NCI-H2081 (cell line): ENCODE measurements at places on chromosomes 12 and 14.

DNA sequence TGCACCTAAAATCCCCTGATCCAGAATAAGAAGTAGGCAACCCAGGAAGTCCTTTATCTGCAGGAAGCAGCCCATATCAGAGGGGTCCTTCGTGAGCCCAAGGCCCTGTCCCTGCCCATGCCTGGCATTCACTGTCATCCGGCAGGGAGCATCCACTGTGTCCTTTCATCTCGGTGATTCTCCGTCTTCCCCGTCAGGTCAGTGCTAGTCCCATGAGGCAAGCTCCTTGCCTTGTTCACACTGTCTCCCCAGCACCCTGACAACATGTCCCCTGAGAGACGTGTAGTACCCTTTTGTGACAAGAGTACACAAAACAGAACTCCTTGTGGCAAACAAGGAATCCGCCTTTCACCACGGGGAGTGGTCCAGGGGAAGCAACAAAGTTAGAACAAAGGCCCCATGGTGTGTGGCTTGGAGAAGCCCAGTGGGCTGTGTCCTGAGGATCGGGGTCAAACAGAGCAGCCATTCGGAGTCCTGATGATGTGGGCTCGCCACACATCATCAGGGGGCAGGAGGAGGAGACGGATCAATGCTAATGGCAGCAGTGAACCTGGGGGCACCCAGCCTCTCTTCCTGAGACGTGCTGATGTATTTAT lies 112.1 kb downstream of the DICER1 start:
- DNase-seq: no peak

DNA sequence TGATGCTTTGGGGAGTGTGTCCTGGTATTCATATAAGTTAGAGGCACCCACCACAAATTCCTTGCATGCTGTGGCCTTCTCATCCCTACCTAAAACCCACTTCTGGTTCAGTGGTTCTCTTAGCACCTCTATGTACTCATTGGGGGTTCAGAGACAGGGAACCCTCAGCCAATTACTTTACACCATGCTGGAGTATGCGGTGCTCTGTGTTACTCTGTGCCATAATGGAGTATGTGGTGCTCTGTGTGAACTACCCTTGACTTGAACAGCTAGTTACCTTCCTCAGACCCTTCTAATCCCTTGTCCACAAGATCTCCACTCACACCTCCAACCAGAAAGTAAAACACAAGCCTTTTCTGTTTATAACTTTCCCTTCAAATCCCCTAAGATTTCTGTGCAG lies 172.5 kb upstream of the E2F7 start:
- no peak for DNase-seq

DNA sequence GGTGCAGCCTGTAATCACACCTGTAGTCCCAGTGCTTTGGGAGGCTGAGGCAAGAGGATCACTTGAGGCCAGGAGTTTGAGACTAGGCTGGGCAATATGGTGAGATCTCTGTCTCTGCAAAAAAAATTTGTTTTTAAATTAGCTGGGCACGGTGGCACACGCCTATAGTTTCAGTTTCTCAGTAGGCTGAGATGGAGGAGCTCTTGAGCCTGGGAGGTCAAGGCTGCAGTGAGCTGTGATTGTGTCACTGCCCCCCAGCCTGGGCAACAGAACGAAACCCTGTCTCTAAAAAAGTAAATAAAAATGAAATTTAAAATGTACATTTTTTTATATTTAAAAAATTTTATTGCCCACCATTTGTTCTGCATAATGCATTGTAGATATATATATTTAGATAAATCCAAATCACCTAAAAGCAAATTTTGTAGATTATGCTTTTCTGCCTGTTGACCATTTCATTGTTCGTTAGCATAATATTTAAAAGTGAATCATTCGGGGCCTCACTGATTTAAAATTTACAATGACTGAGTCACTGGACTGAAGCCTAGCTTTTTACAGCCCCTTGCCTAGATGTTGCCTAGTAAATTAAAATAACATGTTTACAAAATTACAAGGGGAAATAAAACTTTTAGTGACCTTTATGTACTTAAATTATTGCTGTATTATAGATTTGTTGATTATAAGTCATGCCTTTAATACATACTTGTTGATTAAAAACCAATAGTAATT lies 87.9 kb downstream of the USP15 start:
- DNase-seq: no peak

GRCh38 chr12:6172086-6172485 lies 28.1 kb upstream of the CD9 start:
- DNase-seq: no peak

DNA sequence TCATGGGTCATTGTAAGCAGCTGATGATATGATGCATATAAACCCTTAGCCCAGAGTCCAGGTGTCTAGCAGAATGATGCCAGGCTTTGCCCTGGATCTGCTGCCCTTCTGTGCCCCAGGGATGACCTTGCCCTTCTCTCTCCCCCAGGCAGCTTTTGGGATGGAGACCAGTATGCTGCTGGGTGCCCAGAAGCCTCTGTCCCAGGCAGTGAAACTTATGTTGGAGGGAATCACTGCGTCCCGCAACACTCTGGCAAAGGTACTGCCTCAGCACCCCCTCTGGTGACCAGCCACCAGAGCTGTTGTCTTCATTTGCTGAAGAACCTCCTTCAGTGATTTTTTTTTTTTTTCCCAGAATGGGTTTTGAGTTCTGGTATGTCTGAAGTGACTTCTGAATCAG lies 23.3 kb downstream of the CYP46A1 start:
- no peak for DNase-seq

DNA sequence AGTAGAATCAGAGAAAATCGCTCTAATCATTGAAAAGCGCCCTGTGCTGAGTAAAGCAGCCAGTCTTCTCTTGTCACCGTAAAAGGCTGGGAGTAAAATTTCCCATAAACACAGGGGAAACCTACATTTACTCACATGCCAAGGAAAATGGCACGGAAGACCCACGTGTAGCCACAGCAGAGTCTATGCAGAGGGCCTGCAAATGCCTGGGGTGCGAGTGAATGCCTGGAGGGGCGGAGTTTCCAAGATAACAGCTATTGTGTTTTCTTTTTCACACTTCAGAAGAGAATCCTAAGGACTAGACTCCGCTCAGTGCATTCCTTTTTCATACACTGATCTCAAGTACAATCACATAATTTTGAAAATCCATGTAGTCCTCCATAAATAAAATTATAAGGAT lies 159.9 kb upstream of the FOXN3 start:
- DNase-seq: no peak
